ENCODE measurements at places on chromosomes 2 and 18. TPM values are rescaled to one million over a fixed set of nuclear protein-coding genes. Genes with fewer than 3 reads are reported as not detected.

MERTK gene
- 36.6 TPM for total RNA-seq

DNA sequence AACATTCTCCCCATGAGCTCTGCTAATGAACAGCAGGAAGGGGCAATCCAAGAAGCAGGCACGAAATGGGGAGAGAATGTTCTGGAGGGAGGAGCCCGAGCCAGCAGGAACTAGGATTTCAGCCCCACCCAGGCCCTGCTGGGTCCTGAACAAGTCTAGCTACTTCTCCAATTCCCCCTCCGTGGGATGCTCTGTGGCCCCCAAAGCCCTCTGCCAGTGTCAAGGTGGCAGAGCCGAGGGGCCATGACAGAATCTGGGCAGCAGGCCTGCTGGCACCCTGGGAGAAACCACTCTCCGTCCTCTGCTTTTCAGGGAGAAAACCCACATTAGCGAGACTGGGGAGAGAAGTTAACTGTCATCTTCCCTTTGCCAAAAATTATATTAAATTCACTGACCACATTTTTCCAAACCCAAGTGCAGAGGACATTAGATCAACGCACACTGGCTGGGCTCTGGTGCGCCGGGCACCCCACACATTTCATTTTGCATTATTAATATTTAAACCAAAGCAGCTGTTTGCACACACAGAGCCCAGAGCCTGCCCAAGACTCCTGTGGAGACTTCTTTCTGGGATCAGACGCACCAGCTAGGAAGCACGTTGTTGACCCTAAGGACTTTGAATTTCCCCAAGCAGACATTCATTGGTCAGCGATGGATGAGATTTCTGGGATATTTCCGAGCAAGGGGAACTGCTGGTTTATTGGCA lies 80.2 kb upstream of the PKDCC start:
- H3K27ac ChIP-seq = no peak overlapping the region
- H3K4me1 ChIP-seq = peaks cover 25% of the 10 kb centered on the region
- no peak overlapping the region for H3K4me3 ChIP-seq
- DNase-seq = peak; percentile 41

GRCh38 chr2:236365258-236366048 lies 101.2 kb upstream of the ASB18 start:
- H3K27ac ChIP-seq = no peak overlapping the region
- no peaks in the 10 kb centered on the region for H3K27me3 ChIP-seq
- DNase-seq = no peak
- no peak overlapping the region for H3K4me3 ChIP-seq

GRCh38 chr18:44458777-44459176 lies 221.9 kb upstream of the SETBP1 start:
- no peaks in the 10 kb centered on the region for H3K4me1 ChIP-seq
- DNase-seq = no peak
- H3K27ac ChIP-seq = no peak overlapping the region
- H3K27me3 ChIP-seq = peaks cover 4% of the 10 kb centered on the region

RIF1 gene
- 65.0 TPM for total RNA-seq

UGT1A6 gene
- total RNA-seq = not detected

DNA sequence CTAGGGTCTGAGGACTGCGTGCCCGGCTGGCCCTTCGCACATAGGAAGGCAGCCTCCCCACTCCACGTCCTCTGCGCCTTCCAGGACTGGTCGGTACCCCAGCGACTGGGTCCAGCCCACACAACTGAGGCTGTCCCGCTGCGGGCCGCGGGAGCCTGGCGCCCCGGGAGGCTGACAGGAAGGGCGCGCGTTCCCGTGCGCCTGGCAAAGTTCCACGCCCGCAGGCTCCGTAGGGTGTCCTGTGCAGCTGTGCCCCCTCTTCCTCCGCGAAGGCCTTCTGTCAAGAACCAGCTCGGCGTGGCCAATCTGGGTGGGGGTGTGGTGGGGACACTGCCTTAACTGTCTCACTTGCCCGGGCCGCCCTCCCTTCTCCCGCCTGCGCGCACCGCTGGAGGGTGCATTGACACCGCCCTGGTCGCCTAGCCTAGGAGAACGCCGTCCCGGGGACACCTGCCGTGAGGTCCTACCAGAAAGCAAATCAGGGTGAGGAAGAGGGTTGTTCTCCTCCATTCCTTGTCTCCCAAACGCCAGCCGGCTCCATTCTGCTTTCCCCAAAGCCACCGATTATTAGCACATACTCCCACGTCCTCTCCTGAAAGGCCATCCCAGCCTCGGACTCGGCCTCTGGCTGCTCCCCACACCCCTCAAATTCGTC lies 618 bp upstream of the LYPD1 start:
- H3K4me3 ChIP-seq = peak overlapping the region; percentile 89
- peak overlapping the region; percentile 56 for H3K27ac ChIP-seq
- peak; percentile 77 for DNase-seq
- no peaks in the 10 kb centered on the region for H3K4me1 ChIP-seq
- H3K27me3 ChIP-seq = peaks cover 31% of the 10 kb centered on the region

DNA sequence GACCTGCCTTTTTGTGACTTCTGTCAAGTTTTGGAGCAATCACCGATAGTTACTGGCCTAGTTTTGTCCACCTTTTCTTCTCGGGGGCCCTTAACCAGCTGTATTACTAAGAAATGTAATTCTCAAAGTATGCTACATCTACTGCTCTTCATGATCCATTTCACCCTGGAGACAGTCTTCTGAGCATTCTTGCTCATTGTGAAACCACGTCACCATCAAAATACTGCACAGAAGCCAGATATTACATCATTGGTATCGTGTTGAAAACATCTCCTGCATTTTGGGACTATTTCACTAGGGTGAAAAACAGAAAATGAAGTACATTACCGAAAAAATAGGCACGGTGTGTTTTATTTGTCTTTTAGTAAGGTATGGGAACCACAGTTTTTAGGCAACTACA lies 11.7 kb downstream of the LYPD6B start:
- no peak overlapping the region for H3K27ac ChIP-seq

DNA sequence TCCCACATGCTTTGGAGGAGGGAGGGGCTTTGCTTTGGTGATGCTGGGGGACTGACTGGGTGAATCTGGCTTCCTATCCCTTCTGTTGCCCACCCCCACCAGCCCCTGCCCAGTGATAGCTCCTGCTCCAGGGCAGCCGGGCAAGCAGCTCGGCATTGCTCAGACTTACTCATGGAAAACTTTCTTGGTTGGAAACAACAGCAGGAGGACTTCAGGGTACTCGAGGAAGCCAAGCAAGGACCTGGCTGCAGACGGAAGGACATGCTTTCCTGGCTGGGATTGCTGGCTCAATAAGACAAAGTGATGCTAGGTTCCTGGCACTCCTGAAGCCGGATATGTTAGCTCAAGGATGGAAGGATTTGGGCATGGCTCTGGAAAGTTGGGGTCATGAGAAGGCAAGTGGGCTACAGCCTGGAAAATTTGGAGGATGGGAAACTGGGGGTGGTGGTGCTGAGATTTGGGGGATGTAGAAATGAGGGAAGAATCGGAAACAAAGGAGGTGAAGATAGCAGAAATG lies 3.1 kb downstream of the SPEG start:
- no peak overlapping the region for H3K27ac ChIP-seq
- DNase-seq = peak; percentile 48
- H3K4me1 ChIP-seq = peaks cover 4% of the 10 kb centered on the region
- H3K27me3 ChIP-seq = peaks cover 59% of the 10 kb centered on the region
- H3K4me3 ChIP-seq = no peak overlapping the region
- H3K36me3 ChIP-seq = no peaks in the 10 kb centered on the region

DNA sequence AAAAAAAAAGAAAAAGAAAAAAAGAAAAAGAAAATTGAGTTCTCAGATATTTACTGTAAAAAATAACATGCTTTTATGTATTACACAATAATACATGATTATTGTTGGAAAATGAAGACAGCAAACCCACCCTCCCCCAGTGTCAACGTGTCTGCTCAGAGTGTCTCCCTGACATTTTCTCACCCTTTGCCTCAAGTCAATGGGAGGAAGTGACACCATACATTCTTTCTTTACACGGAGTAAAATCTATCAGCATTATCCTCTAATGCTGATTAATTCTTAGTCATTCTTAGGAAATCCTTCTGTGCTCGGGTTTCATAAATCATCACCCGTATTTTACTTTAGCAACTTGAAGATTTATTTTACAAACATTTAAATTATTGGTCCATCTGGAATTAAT lies 32.0 kb downstream of the CTAGE1 start:
- DNase-seq = no peak
- H3K4me1 ChIP-seq = no peaks in the 10 kb centered on the region
- H3K27me3 ChIP-seq = no peaks in the 10 kb centered on the region
- no peak overlapping the region for H3K27ac ChIP-seq
- no peaks in the 10 kb centered on the region for H3K36me3 ChIP-seq

CLEC4F gene
- total RNA-seq = not detected

DNA sequence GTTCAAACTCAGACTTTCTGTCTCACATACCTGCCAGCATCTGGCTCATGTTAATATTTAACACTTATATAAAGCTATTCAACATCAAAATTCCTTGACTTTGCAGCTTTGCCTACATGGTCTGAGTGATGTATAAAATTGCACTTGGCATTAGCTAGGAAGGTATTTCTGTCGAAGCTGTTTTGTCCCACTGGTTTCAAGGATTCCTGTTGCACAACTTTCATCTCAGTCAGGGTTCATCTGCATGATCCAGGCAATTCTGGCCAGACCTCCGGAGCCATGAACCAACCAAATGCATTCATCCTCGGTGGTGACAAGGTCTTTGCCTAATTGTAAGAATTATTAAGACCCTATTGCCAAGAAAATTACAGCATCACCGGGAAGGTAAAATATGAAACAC lies 185.4 kb downstream of the ZEB2 start:
- no peak for DNase-seq
- no peaks in the 10 kb centered on the region for H3K36me3 ChIP-seq
- no peaks in the 10 kb centered on the region for H3K4me1 ChIP-seq
- H3K4me3 ChIP-seq = no peak overlapping the region
- H3K27ac ChIP-seq = no peak overlapping the region

DNA sequence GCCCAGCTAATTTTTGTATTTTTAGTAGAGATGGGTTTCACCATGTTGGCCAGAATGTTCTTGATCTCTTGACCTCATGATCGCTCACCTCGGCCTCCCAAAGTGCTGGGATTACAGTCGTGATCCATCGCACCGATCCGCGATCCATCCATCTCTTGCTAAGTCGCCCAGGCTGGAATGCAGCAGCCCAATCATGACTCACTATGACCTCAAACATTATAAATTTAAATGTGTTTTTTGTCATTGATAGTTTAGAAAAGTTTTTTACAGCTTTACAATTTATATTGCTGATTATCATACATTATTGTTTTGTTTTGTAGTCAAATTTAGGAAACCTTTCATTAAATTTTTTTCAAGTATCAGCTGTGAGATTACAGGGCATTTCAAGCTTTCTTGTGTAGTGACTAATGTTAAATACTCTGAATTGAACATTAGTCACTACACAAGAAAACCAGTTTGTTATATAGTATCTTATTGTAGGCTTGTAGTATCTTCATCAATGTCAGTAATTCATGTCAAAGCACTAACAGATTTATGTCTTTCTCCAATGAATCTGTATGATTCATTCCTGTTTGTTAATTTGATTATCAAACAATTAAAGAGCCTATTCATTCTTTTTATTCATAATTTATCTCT lies 37.5 kb downstream of the NR4A2 start:
- no peaks in the 10 kb centered on the region for H3K36me3 ChIP-seq
- no peak for DNase-seq
- H3K4me1 ChIP-seq = no peaks in the 10 kb centered on the region
- peaks cover 20% of the 10 kb centered on the region for H3K27me3 ChIP-seq
- no peak overlapping the region for H3K27ac ChIP-seq

ALPG gene
- total RNA-seq = not detected

- DNase-seq = no peak
- no peaks in the 10 kb centered on the region for H3K27me3 ChIP-seq
- peaks cover 29% of the 10 kb centered on the region for H3K4me1 ChIP-seq
- H3K36me3 ChIP-seq = peaks cover 62% of the 10 kb centered on the region
- H3K27ac ChIP-seq = no peak overlapping the region
- H3K4me3 ChIP-seq = no peak overlapping the region
Observed at GRCh38 chr2:237734905-237735623, 63.5 kb upstream of the RBM44 start.

ERFE gene
- total RNA-seq = 1.6 TPM

FSIP2 gene
- 8.4 TPM for total RNA-seq

- H3K36me3 ChIP-seq = no peaks in the 10 kb centered on the region
- peaks cover 11% of the 10 kb centered on the region for H3K27me3 ChIP-seq
- H3K4me3 ChIP-seq = no peak overlapping the region
- H3K4me1 ChIP-seq = no peaks in the 10 kb centered on the region
Observed at GRCh38 chr2:233047206-233047605, 12.9 kb upstream of the INPP5D start.

Data from endodermal cell (in vitro differentiated cells).